ENCODE measurements at places on chromosomes 1 and 21.
A peak's percentile ranks its signal among the peaks of the same experiment; 100 is the strongest.

GRCh38 chr1:70495370-70495769 is 84.3 kb downstream of the CTH start:
- DNase-seq: no peak

- no peak for DNase-seq
Observed at GRCh38 chr21:21712748-21713520, 714.7 kb downstream of the NCAM2 start.

GRCh38 chr1:237152506-237153335 is 110.7 kb downstream of the RYR2 start:
- no peak for DNase-seq

- no peak for DNase-seq
Observed at GRCh38 chr1:65467536-65467935, 47.1 kb downstream of the LEPR start.

GRCh38 chr1:222897527-222898190 is 82.8 kb downstream of the DISP1 start:
- DNase-seq: no peak

DNA sequence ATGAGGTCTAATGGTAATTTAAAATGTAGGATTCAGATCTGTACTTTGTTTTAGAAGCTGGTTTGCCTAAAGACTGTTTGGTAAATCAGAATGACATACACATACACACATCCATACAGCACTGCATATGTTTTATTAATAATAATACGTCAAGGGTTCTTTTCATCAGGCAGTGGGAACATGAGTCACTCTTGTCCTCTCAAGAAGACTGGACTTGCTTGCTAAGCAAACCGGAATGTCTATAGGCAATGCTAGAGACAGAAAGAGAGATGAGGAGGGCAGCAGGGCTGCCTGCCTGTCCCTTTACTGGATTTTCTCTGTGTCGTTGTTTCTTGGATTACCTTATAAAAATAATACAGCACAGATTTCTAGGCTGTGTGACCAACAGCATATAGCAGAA is 119.1 kb upstream of the GALNT2 start:
- DNase-seq: no peak

GRCh38 chr1:193661385-193661784 is 475.0 kb upstream of the B3GALT2 start:
- DNase-seq: no peak

DNA sequence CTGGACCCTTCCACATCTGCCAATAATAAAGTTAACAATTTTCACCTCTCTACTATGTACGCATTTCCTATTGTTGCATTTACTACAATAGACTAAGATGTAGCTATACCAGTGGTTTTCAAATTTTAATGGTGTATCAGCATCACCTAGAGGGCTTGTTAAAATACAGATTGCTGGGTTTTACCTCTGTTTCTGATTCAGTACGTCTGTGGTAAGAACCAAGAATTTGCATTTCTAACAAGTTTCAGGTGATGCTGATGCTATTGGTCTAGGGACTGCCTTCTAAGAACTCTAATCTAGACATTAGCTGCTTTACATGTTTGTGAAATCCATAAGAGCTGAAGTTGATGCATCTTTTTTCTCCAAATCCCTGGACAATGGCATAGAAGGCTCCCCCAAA is 59.7 kb downstream of the ERICH3 start:
- DNase-seq: no peak

GRCh38 chr21:43867948-43868347 is 2.9 kb downstream of the AGPAT3 start:
- no peak for DNase-seq

DNA sequence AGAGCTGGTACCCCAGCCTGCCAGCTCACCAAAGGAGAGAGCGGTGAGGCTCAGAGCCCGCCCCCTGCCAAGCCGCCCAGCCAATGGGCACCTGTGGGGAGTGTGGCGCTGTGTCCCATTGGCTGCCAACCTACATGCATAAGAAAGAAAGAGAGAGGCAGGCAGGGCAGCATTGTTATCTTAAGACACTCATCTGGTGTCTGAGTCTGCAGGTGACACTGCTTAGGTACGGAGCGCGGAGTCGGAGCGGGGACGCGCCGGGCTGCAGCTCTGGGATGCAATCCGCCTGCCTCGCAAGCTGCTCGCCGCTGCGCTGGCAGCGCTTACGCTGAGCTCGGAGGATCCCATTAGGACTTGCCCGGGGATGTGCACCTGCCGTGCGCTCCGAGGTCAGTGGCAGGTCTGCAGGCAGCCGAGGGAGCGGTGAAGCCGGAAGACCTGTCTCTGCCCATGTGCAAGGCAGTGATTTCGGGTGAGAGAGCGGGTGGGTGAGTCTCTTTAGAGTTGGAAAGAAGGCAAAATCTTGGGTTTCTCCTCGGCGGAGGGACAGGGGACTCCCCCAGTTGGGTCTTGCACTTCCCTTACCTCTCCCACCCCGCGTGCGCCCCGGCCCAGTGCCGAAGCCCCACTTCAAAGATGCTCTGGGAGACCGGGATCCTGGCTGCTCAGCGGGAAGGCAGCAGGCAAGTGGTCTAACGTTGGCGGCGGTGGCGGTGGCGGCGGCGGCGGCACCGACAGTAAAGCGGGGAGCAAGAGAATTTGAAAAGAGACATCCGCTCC is at the start of gene BRINP2:
Gene BRINP2, plus strand, starts transcription at position 203 of the 780 bp plus-strand sequence. CDS start 58,919 bp downstream, outside the sequence.
- DNase-seq: peak; percentile 95

DNA sequence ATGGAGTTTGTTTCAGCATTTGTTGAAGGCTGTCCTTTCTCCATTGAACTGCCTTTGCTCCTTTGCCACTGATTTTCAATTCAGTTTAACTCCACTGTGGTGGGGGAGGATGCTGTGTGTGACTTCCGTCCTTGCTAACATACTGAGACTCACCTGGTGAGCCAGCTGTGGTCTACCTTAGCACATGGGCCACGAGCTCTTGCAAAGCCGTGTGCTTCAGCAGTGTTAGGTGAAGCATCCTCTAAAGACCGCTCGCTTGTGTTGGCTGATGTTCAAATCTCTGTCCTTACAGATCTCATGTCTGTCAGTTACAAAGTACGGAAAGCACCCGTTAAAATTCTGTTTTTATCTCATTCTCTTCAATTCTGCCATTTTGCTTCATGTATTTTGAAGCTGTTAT is 3.6 kb upstream of the SPATC1L start:
- no peak for DNase-seq

GRCh38 chr1:202592146-202592545 is 118.1 kb downstream of the SYT2 start:
- no peak for DNase-seq

- no peak for DNase-seq
Observed at GRCh38 chr1:155976913-155977689, 1.2 kb downstream of the ARHGEF2 start.

DNA sequence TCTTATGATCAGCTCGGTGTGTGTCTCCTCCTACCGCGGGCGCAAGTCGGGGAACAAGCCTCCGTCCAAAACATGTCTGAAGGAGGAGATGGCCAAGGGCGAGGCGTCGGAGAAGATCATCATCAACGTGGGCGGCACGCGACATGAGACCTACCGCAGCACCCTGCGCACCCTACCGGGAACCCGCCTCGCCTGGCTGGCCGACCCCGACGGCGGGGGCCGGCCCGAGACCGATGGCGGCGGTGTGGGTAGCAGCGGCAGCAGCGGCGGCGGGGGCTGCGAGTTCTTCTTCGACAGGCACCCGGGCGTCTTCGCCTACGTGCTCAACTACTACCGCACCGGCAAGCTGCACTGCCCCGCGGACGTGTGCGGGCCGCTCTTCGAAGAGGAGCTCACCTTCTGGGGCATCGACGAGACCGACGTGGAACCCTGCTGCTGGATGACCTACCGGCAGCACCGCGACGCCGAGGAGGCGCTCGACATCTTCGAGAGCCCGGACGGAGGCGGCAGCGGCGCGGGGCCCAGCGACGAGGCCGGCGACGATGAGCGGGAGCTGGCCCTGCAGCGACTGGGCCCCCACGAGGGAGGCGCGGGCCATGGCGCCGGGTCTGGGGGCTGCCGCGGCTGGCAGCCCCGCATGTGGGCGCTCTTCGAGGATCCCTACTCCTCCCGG is 1.5 kb downstream of the KCNC4 start:
- no peak for DNase-seq

GRCh38 chr21:18705971-18706370 is 302.4 kb upstream of the TMPRSS15 start:
- no peak for DNase-seq

DNA sequence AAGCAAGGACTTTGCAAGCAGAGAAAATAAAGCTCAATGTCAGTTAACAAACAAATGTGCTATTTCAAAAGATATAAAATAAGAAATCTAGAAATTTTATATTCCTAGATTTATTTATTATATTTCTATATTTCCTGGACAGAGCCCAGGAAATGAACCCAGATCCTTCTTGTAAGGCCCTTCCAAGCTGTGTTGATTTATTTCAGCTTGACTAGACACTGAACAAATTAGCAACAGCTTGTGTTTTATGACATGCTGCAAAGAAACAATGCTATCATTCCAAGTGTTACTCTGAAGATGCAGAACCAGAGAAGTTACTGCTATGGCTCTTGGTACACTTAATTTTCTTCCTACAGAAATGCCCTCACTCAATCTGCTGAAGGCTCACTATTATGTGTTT is 6.2 kb downstream of the TGFBR3 start:
- DNase-seq: no peak

DNA sequence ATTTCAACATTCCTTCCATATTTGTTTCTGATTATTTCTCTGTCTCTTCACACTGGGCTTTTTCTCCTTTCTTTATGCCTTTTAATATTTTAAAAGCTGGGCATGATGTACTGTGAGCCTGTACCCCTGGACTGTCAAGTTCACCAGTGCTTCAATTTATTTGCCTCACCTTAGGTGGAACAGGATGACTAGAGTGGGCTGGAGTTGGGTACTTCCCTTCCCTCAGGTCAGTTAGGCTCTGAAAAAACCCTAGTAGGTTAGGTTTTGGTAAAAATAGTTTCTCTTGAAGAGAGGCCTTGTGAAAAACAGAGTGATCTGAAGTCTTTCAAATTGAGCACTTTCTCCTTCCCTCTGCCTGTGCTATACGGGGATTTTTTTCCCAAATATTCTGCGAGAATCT is 163.0 kb upstream of the LYPLAL1 start:
- DNase-seq: no peak

DNA sequence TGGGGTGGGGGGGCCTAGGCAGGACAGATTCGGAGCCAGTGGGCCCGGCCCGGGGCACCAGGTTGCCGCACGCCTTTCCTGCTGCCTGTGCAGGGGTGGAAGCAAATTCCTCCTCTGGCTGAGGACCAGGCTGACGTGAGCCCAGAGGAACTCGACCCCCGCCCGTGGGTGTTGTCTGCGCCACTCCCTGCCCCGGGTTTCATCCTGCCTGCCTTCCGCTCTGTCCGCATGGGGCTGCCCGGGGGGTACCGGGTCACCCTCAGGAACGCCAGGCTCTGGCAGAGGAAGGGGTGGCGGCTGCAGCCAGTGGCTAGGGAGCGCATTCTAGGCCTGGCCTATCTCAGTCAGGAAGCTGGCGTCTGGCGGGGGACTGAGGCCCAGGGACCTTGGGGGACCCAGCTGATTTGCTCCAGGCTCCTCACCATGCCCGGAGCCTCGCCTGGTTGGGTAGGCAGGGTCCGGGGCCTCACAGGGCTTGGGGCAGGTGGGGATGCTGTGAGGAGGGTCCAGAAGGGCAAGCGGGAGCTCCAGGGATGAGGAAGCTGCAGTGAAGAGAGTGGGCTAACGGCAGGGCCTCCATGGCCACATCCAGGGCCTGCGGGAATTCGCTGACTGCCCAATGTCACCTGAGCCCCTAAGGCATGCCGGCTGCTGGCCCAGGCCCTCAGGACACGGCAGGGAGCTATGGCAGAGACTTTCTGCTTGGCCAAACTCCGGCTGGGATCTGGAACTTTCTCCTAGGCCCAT is 2.4 kb upstream of the IBA57 start:
- DNase-seq: no peak

- no peak for DNase-seq
Observed at GRCh38 chr21:33384841-33385331, 18.3 kb upstream of the IFNGR2 start.

GRCh38 chr1:164671323-164671965 is 112.5 kb downstream of the PBX1 start:
- DNase-seq: no peak

- DNase-seq: no peak
Observed at GRCh38 chr1:162629651-162630050, 2.6 kb upstream of the DDR2 start.

DNA sequence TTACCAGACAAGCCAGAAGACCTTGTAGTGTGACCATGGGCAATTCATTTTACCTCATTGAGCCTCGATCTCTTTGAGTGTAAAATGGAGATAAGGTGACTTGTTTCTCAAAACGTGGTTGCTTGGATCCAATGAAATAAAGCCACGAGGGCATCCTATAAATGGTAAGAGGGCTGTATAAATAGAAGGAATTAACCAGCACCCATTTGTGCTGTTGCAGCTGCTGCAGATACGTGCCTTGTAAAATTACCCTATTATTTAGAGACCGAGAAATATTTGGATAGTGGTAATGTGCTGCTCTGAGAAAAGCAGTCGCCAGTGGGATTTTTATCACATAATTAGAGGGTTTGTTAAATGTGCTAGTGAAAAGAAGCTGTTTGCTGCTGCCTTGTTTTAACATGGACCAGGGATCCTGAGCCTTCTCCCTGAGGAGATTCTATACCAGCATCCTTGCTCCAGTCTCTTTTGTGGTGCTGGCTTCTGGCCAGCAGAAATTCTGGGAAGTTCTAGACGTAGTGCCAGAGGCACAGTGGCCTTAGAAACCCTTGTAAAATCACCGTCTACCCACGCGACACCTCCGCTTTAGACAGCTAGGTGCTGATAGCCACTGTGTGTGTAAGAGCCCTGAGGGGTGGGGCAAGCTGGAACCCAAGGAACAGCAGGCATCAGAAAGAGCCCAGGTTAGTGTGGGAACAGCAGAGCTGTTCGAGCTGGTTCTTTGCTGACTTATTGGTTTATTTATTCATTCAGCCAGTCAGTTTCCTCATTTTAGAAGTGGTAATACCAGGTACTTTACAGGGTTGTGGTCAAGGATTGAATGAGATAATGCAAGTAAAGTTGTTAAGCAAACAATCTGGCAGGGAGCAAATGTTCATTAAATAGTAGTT is 137.5 kb downstream of the NOS1AP start:
- no peak for DNase-seq

- peak; percentile 52 for DNase-seq
Observed at GRCh38 chr1:43021547-43022474, 63.1 kb upstream of the SLC2A1 start.

DNA sequence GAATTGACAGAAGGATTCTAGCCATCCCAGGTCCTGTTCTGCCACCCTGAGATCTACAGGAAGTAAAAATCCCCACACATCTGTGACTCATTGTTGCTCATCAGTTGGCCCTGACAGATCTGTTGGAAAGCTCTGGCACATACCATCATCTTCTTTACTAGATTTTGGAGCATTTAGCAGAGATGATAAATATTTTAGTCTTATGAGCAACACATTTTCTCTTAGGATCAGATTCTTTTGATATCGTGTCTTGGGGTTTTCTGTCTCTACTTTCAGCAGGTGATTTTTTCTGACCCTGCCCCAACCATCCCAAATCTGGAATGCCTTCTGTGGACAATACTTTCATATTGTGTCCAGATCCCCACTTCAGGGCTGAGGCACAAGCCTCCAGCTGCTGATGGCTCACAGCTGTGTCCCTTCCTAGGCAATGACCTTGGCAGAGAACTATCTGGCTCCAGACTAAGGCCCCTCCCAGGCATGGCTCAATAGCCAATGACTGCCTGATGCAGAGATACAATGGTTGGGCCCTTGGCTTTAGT is 102.8 kb downstream of the GDAP2 start:
- no peak for DNase-seq

- DNase-seq: no peak
Observed at GRCh38 chr1:197307136-197307535, 39.1 kb downstream of the CRB1 start.

- DNase-seq: no peak
Observed at GRCh38 chr1:89538361-89538760, 13.7 kb downstream of the LRRC8B start.
